ENCODE measurements at places on chromosomes 3 and 15. TPM values are rescaled to one million over a fixed set of nuclear protein-coding genes. Genes with fewer than 3 reads are reported as not detected.

Gene ARID3B
- 3.4 TPM for total RNA-seq

DNA sequence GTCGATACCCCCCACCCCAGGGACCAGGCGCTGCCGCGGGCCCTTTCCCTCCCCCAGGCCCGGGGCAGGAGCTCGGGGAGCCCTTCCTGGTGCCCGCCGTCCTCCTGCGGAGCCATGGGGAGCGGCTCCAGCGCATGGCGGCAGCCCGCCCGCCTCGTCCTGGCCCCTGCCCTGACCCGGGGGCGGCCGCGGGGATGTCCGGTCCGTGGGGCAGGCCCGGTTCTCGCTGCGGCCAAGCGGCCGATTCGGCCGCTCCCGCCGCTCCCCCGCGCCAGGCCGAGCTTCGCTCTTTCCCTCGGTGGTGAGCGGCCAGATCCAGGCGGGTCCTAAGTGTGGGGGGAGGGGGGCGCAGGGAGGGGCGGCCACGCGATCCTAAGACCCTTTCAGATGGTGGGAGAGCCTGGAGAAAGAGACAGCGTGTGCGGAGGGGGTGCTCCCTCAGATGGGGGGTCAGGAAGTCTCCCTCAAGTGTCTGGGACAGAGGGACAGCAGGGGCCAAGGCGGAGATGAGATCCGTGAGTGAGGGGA, 1.3 kb downstream of the NEIL1 start:
- H3K36me3 ChIP-seq: no peaks in the 10 kb centered on the region
- no peak for DNase-seq
- H3K4me3 ChIP-seq: peak overlapping the region; percentile 77
- peaks cover 4% of the 10 kb centered on the region for H3K27me3 ChIP-seq
- H3K4me1 ChIP-seq: peaks cover 5% of the 10 kb centered on the region

DNA sequence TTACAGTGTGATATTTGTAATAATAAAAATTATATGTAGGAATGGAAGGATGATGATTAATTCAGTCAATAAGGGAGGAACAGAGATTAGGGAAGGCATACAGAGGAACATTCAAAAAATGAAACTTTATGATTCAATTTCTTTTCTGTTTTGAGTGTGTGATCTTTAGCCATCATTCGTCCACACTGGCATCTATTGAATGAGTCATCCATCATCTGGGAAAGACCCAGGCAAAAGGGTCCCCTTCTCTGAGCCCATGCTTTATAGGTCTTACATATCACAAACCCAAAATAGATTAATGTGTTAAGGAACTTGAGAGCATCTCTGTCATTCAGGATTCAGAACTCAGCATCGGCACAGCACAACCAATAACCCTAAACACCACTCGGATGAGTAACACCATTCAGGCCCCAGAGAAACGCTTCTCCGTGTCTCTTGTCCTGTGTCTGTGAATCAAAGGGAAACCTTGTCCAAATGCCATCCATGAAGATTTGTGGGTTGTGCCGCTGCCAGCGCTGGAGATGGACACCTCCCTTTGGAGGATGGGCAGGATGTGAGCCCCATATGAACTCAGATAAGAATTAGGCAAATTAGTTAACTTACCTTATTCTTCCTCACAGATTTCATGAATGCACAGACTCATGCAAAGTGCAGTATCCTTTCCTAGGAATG, 21.7 kb upstream of the TPM1 start:
- no peaks in the 10 kb centered on the region for H3K36me3 ChIP-seq
- H3K27me3 ChIP-seq: no peaks in the 10 kb centered on the region
- H3K4me1 ChIP-seq: peaks cover under 1% of the 10 kb centered on the region
- DNase-seq: no peak
- no peak overlapping the region for H3K4me3 ChIP-seq
- H3K27ac ChIP-seq: no peak overlapping the region

- no peaks in the 10 kb centered on the region for H3K27me3 ChIP-seq
- no peaks in the 10 kb centered on the region for H3K4me1 ChIP-seq
- no peak overlapping the region for H3K27ac ChIP-seq
- no peaks in the 10 kb centered on the region for H3K36me3 ChIP-seq
- no peak for DNase-seq
Observed at GRCh38 chr3:161576714-161577510, 80.3 kb downstream of the OTOL1 start.

Gene PLXNB1
- 59.9 TPM for total RNA-seq

DNA sequence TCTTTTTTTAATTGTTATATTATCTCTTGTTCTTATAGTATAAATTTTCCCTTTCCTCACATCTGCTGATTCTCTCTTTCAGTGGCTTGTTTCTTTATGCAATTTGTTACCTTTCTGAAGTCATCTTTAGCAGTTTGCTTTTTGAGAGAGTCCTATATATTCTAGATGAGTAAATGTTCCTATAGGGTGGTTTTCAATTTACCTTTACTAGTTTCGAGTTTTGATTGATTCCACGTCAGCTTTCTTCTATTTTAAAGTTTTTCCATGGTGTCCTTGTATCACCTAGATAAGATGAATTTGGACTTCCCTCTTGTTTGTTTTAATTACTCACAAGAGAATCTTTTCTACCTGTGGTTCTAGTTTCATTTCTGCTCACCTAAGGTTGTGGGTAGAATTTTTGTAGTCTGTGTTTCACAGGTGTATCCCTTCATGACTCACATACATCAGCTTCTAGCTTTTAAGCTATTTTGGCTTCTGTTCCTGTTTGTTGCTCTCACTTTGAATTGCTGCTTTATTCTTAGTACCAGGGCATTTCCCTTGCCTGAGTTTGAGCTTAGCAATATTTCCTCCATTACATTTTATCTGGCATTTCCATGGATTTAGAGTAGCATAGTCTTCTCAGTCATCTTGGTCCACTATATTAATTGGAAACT, 6.4 kb downstream of the TEX9 start:
- no peak overlapping the region for H3K27ac ChIP-seq
- no peaks in the 10 kb centered on the region for H3K27me3 ChIP-seq
- H3K4me3 ChIP-seq: no peak overlapping the region
- no peak for DNase-seq

Gene SLC12A1
- not detected for total RNA-seq

GRCh38 chr3:128573707-128574162, 76.9 kb downstream of the RPN1 start:
- peak; percentile 48 for DNase-seq
- peak overlapping the region; percentile 68 for H3K27ac ChIP-seq
- peaks cover 13% of the 10 kb centered on the region for H3K4me1 ChIP-seq

- no peaks in the 10 kb centered on the region for H3K27me3 ChIP-seq
- no peak for DNase-seq
Observed at GRCh38 chr3:102025606-102026270, 176.4 kb downstream of the NFKBIZ start.

Gene SHC4
- total RNA-seq: 2.6 TPM

Gene PPM1M
- 30.2 TPM for total RNA-seq

DNA sequence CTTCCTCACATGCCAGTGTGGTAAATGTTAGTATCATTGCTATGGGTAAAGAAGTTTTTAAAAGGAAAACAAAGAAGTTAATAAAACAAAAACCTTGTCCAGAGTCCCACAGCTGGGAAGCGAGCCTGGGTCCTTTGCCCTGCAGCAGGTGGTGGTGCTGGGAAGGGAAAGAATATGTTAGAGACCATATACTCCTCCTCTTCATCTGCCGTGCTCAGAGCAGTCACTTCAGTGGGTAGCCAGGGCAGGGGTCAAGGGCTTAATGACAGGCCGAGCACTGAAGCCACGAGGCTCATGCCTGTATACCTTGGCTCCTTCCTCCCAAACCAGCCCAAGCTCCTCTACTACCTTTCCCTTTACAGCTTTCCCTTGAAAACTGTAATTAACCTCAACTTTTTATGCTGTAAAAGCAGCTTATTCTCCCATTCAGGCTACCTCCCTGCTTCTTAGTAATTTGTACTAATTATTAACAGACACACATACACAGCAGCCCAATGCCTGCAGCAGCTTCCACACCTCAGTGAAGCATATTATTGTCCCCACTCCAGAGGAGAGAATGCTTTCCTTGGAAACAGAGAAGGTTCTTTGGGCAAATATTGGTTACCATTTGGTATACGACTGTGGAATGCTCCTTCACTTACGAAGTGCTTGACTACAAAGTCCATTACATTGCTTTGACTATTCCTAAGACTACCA, 362.1 kb downstream of the EPHB1 start:
- H3K27ac ChIP-seq: no peak overlapping the region
- no peak overlapping the region for H3K4me3 ChIP-seq
- DNase-seq: no peak
- no peaks in the 10 kb centered on the region for H3K4me1 ChIP-seq
- H3K27me3 ChIP-seq: no peaks in the 10 kb centered on the region

DNA sequence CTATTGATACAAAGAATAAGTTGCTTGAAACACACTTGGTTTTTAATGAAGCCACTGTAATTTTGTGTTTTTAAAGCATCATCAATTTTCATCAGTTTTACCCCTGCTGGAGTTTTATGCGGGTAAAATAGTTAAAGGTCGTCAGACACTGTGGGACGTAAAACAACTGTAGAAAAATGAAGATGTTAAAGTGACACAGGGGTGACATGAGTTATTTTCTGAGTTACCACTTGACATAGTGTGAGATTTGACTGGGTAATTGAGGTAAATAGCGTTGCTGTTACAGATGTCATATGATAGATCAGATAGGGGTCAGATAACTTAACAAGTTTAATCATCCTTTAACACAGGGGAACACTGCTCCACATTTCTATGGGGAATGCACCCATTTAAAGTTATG, 297.6 kb downstream of the CHL1 start:
- H3K36me3 ChIP-seq: no peaks in the 10 kb centered on the region
- no peaks in the 10 kb centered on the region for H3K4me1 ChIP-seq
- no peak overlapping the region for H3K27ac ChIP-seq
- DNase-seq: no peak
- H3K4me3 ChIP-seq: no peak overlapping the region
- no peaks in the 10 kb centered on the region for H3K27me3 ChIP-seq

Gene SLC2A2
- total RNA-seq: not detected

GRCh38 chr15:40069178-40070165, 30.5 kb upstream of the SRP14 start:
- H3K27ac ChIP-seq: peak overlapping the region; percentile 76
- no peak overlapping the region for H3K4me3 ChIP-seq
- peak; percentile 93 for DNase-seq
- no peaks in the 10 kb centered on the region for H3K27me3 ChIP-seq
- peaks cover 6% of the 10 kb centered on the region for H3K36me3 ChIP-seq
- H3K4me1 ChIP-seq: peaks cover 20% of the 10 kb centered on the region

All from heart left ventricle (tissue), 16 donors.